ENCODE measurements at places on chromosomes 2 and 18.

DNA sequence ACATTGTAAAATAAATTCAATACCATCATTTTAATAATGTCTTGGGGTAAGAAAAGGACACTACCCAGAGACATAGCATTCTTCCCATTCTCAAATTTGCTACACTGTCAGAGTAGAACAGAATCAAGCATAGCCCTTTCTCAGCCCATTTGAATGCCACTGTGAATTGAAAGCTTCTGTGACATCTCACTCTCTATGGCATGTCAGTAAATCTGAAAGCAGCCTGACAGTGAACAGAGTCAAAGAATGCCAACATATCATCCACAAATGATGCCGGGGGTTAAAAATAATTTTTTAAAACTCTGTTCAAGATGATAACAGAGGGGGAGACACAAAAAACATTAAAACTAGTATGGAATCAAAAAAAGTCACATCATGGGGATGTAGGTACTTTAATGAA, 17.6 kb downstream of the SUCLG1 start:
- DNase-seq = no peak

- no peak for DNase-seq
Observed at GRCh38 chr18:78818961-78819360, 160.7 kb upstream of the SALL3 start.

DNA sequence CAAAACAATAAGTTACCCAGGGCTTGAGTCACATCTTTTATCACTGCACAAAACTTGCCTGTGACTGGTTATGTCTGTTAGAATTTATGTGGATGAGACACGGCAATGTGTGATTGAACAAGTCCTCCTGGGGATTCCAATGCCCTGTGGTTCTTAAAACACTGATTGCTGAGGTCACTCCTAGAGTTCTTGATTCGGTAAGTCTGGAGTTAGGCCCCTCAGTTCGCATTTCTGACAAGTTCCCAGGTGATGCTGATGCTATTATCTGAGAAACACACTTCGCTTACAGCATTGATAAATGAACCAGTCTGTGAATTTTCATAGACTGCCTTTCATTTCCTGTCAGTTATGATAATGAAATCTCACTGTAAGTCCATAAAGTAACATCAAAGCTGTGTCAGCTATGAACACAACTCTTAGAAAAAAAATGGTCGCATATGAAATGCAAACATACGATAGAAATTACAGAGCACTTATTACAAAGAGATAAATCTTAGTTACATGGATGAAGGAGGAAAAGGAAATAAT, 214.0 kb downstream of the DLGAP1 start:
- no peak for DNase-seq

DNA sequence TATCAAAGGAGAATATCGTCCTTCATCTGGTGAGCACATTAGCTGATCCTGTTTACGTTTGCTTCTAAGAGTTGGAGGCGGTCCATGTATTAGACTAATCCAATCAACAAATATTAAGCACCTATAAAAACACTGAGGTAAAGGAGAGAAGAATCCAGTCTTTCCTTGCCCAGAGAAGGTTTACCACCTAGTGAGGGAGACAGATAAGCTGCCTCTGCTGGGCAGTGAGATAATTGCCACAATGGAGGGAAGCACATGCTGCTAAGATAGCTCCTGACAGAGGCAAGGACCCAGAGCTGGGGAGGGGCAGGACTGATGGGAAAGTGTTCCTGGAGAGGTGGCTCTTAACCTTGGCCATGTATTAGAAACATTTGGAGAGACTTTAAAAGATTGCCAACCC, 36.7 kb upstream of the ST8SIA5 start:
- no peak for DNase-seq

DNA sequence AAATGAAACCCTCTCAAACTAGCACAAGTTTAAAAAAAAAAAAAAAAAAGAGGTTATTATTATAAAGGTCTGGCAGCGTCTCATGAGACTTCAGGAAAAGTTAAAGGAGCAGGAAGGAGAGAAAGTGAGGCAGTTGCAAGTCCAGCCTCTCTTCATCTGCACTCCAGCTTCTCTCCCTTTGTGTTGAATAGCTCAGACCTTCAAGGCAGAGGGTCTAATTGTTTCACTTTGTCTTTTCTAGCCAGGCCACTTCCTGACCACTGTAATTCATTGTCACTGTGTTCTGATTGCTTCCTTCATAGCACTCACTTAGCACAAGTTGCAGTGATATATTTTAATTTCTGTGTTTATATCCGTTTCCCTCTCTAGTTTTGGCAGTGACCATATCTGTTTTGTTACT, 99.9 kb downstream of the SPATS2L start:
- no peak for DNase-seq
